NCI-H524 treated with DMSO at 0.1 percent for 48 hours (cell line): ENCODE measurements at places on chromosomes 2 and 18.

GRCh38 chr2:15058015-15058720 lies 425.7 kb downstream of the LRATD1 start:
- no peak for DNase-seq

- no peak for DNase-seq
These were observed 217.2 kb downstream of the NR4A2 start for GRCh38 chr2:156115338-156115737.

DNA sequence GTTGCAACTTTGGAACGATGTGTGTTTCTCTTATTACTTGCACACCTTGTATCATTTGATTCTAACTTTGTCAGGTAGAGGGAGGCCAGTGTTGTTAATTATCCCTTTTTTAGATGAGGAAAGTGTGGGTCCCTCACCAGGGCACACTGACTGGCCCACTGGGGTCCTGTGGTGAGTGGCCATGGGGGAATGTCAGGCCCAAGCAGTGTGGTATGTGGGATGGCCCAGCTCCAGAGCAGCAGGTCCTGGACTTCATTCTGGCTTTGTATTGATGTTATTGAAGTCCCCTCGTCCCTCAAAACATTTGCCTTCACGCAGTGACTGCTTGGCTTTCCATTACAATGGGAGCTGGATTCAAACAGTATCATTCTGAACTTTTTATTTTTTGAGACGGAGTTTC lies 11.7 kb downstream of the NCK2 start:
- DNase-seq, result no peak

- no peak for DNase-seq
These were observed 94.1 kb upstream of the THOC1 start for GRCh38 chr18:361941-362310.

- no peak for DNase-seq
These were observed 36.0 kb upstream of the SCN1A start for GRCh38 chr2:166163775-166164174.

- no peak for DNase-seq
These were observed 122.9 kb upstream of the SALL3 start for GRCh38 chr18:78856569-78857313.

GRCh38 chr2:54084600-54084999 lies 30.8 kb upstream of the ACYP2 start:
- DNase-seq, result no peak

- no peak for DNase-seq
These were observed 398.9 kb downstream of the RND3 start for GRCh38 chr2:150088538-150088937.

GRCh38 chr2:11669454-11670291 lies at the start of gene NTSR2:
Gene NTSR2, minus strand, starts transcription at chr2:11670195. Its CDS starts 66 bp downstream, at chr2:11670129.
- no peak for DNase-seq

DNA sequence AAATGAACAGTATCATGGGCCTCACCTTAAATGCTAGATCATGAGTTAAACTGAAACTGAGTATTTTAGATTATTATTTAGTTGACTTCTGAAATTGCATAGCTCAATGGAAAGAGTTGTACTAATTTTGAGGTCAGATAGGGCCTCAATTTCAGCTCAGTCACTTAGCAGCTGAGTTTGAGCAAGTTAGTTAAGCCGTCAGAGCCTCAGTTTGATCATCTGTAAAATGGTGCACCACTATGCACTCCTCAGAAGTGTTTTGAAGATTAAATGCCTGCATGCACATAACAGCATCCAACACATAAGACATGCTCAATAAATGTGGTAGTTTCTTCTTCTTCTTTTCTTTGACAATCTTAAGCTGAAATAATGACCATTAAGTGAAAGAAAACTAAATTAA lies 38.2 kb upstream of the ASNSD1 start:
- no peak for DNase-seq

DNA sequence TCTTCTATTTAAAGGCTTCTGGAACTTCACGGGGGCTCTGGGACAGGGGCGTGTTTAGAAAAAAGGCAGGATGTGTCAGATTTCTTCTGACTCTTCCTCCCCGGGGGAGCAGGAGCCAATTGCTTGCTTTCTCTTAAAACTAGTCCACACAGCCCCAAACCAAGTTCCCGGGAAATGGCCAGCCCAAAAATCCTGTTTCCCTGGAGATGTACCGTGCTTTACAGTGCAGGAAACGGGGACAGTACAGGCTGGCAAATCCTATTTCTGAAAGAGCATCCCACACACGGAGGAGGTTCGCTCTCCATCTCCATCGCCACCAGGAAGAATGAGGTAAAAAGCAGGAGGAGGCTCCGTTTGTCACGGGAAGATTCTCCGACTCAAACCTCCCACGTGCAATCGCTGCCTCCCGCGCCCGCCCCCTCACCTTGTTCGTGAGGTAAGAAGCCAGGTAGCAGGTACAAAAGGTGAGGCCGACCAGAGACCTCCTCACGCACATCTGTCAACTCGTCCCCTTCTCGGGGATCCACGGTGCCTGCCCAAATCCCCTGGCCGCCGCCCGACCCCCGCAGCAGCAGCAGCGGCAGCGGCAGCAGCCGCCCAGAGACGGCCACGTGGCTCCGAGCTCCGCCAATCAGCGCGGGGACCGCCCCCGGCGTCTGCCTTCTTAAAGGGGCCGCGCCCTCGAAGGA lies 15.6 kb upstream of the RIOK3 start:
- no peak for DNase-seq

DNA sequence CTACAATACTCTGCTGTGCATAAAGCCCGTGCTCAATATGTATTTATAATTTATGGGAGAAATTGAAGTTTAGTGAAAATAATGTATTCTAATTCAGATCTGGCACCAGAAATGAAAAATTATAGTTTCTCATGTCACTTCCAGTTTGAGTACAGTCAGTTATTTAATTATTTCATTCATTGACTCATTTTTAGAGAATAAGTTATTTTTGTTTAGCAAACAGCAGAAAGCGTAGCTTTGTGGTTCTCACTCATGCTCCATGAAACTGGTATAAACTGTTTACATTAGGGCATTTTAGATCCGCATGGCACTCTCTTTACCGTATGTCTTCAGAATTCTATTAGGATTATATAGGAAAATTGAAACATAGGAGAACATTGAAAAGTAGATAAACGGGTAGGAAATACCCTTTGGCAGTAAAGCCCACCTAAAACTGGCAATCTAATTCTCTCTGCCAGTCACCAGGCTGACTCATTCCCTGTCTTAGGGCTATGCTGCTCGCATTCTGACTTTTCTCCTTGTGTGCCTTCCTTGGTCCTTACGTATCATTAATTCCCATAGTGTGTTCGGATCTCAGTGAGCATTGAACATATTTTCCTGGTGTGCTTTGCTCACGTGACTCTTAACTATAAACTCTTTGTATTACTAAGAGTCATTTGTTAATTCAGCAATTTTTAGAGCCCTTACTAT lies 106.0 kb downstream of the ZNF236 start:
- DNase-seq, result no peak

DNA sequence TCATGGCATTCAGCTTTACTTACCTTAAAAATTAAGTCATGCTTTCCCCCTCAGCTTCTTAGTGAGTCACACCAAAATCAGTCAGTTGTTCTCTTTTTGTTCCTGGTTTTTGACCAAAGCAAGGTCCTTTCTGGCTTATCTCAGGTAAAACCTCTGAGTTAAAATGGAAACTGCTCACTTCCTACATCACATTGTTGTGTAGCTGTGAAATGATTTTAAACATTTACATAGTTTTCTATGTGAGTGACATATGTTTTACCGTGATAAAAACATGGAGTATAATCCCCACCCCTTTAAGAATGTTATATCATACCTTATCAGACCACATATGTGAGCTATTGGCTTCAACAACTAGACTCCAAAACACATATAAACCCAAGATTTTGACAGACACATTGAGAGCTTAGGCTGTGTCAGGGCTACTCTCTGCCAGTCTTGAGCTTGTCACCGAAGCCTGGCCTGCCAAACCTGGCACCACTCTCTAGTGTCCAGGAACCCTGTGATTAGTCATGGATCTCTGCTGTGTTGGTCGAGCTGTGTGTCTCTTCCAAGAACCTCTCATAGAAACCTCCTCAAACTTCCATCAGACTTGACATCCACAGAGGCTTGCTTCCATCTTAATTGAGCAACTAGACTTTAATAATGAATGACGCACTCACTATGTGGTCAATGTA lies 294.5 kb upstream of the FBXO11 start:
- DNase-seq, result no peak

GRCh38 chr2:40370007-40370395 lies 81.9 kb downstream of the SLC8A1 start:
- DNase-seq, result no peak

DNA sequence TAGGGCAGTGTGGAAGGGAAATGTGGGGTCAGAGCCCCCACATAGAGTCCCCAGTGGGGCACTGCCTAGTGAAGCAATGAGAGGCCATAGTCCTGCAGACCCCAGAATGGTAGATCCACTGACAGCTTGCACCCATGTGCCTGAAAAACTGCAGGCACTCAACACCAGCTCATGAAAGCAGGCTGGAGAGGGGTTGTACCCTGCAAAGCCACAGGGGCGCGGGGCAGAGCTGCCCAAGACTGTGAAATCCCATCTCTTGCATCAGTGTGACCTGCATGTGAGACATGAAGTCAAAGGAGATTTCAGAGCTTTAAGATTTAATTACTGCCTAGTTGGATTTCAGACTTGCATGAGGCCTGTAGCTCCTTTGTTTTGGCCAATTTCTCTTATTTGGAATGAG lies 224.0 kb downstream of the TXNL1 start:
- no peak for DNase-seq

DNA sequence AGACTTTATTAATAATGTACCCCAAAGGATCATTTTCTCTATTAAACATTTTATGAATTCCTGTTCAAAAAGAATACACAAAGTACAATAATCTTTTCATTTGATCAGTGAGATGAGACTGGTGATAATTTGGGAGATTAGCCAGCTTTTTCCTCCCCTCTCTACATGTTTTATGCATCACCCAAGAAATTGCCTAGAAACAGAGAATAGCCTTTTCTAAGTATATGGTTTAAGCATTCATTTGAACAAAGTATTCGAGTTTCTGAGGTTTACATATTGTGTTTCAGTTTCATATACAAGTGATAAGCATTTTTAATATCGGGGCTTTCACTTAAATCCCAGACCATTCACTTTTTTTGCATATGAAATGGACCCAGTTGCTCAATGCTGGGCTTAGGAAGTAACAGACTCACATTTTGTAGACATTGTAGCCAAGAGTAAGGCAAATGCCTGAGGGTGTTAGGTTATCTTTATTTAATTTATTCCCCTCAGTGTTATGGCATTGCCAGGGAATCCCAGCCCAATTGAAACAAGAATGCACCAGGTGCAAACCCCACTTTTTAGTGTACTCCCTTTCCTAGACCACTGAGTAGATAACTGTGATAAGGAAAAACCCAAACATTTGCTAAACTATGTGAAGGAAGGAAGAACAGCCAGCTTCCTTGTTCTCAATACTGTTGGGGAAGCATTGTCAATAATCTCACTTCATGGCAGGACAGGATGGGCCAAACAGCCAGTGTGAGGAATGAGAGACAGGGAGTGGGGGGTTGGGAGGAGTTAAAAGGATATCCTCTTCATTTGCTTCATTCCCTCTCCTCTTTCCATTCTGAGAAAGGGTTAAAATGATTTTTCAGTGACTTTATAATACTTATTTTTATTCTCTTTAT lies 3.5 kb downstream of the CPO start:
- no peak for DNase-seq

DNA sequence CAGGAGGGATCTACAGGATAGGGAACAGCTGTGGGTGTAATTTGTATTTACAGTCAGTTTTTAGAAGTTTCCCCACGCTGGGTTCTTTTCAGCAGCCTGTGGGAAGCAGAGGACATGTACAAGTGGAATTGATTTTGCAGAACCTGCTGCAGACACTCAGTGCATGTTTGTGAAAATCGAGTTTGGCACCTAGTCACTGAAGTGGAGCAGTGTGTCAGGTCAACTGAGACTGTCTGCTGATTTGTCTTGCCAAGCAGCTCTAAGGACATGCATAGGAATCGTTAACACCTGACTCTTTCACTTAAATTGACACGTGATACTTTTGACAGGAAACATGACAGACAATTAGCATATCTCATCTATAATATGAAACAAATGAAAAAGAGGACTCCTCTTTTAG lies 416.6 kb downstream of the TMX3 start:
- no peak for DNase-seq
